T-helper 1 cell (primary cell): ENCODE measurements at places on chromosomes 1 and 21.

DNA sequence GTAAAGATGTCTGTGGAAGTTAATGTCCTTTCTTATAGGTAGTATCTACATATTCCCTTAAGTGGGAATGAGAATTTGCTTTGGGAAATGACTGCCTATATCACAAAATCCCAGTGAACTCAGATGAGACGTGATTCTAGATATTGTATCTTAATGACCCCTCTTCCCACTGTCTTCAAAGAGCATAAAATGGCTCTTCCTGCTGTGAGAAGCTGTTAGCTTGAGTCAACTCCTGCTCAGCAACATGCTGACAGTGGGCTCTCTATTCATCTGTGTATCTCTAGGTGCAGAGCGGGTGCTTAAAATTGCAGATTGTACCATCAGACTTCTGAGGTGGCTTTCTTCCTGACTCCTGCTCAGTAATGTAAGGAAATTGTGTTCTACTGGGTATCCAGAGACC is 100.6 kb downstream of the SPAG17 start:
- no peak for DNase-seq

- DNase-seq = no peak
Observed at GRCh38 chr21:33619726-33620125, 21.8 kb downstream of the CRYZL1 start.

DNA sequence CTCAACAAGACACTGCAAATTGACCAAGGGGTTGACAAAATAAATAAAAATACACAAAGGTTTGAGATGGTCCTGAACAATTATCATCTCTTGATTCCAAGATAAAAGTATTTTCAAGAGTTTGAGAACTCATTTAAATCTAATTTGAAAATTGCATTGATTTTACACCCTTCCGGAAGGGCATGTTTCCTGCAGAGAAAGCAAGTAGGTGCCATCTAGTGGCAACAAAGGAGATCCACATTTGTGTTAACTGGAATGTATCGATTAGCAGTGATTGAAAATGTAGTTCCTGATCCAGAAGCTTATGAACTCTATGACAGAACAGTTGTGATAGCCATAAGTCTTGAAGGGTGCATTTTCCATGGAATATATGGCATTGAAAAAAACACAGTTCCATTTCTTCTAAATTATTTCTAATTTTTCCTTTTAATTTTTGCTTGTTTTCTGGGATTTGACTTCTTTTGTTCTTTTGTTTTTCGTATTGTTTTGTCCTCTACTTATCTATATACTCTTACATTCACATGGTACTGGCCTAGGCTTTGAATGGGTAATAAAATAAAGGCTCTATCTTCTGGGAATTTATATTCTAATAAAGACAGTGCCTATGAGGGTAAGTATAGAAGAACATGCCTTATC is 143.7 kb downstream of the DNM3 start:
- no peak for DNase-seq

GRCh38 chr1:34013958-34014737 is 150.3 kb downstream of the HMGB4 start:
- DNase-seq = no peak

DNA sequence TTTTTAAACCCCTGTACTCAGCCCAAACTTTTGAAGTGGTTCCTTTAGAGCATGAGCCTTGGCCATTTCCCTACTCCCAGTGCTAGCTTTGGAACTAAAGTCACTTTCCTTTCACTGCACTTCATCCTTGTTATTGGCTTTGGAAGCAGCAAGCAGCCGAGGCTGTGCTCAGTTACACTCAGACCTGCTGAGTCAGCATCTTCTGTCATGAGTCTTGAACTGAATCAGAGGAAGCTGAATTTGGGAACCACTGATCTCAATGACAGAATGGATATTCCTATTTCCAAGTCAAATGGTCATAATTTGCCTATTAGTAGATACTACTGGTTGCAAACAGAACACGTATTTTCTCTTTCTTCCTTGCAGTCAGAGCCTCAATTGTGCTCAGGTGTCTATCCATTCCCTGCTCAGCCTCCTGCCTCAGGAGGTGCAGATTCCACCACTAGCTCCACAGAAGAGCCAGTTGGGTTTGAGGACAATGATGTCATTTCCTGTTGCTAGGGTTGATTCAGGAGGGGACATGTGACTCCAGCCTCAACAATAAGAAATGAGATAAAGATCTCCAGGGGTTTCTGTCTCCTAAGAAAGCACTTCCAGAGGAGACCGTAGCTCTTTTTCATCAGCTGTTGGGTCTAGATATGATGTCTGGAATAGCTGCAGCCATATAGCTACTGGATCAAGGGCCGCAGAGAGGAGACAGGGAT is 44.9 kb upstream of the NTPCR start:
- no peak for DNase-seq

DNA sequence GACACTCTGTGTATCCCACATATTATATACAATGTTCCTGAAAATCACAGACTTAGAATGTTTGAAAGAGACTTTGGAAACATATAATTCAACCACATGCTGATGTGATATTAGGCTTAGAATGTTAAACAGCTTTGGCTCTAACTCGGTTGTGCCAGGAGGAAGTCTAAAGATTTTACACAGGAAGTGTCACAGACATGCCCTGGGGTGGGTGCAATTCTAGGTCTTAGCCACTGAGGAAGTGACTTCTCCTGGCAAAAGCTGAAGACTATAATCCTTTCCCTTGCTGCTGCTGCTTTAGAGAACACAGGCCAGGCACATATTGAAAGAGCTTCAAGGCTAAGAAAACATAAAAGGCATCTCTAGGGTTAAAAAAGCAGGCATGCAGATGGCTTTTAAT is 51.0 kb downstream of the RPL5 start:
- peak; percentile 29 for DNase-seq

DNA sequence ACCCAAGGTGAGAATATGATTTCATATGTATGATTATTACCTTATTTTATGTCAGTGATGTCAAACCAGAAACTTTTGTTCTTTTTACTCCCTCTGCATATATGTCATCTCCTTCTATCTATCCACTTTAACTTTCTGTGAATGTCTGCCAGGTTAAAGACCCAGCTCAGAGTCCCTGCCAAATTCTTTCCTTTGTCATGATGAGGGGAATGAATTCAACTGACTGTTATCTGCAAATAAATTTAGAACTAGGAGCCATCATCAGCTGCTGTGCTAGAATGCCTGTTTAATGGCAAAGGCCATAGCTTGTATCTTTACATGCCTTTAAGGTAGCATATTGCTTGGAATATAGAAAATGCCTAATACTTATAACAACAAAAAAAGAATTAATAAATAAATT is 815.6 kb upstream of the NEGR1 start:
- DNase-seq = no peak

GRCh38 chr1:234638832-234639799 is 29.1 kb upstream of the IRF2BP2 start:
- no peak for DNase-seq

- no peak for DNase-seq
Observed at GRCh38 chr1:147504801-147505311, 36.4 kb upstream of the BCL9 start.

GRCh38 chr1:87106144-87106543 is 191.7 kb downstream of the HS2ST1 start:
- no peak for DNase-seq

DNA sequence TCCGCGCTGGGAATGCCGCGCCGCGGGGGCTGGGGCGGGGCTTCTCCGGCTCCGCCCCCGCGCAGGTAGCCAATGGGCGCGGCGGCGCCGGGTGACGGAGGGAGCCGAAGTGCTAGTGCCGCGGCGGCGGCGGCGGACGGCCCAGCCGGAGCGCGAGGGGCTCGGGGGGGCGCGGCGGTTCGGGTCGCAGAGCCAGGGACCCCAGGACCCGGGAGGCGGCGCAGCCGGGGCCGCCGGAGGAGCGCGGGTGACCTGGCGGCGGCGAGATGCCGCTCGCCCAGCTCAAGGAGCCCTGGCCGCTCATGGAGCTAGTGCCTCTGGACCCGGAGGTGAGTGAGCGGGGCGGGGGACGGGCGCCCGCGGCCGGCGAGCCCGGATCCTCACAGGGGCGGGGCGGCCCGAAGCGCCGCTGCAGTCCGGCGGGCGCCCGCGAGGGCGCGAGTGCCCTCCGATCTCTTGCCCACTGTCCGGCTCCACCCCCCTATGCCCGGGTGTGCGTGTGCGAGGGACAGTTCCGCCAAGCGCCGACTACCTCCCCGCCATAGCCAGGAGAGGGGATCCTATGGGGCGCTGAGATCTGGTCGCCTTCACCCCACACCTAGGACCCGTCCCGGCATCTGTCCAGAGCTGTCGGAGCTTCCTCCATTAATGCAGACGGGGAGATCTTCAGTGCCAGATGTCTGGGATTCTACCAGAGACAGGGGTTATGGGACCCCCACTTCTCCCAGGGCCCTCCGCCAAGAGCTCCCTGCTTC is at the start of gene RPS6KA1:
RPS6KA1 (plus strand) TSS at position 107 of the 755 bp plus-strand sequence; CDS start at position 267, 160 bp downstream.
- DNase-seq = peak; percentile 54

DNA sequence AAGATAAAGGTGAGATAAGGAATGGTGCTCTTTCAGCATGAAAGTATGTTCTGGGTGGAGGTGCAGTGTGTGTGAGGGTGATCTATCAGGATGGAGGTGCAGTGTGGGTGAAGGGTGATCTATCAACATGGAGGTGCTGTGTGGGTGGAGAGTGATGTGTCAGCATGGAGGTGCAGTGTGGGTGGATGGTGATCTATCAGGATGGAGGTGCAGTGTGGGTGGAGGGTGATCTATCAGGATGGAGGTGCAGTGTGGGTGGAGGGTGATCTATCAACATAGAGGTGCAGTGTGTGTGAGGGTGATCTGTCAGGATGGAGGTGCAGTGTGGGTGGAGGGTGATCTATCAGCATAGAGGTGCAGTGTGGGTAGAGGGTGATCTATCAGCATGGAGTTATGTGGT is 12.3 kb upstream of the MAP10 start:
- DNase-seq = no peak

- no peak for DNase-seq
Observed at GRCh38 chr1:18608534-18608933, 22.1 kb upstream of the PAX7 start.

DNA sequence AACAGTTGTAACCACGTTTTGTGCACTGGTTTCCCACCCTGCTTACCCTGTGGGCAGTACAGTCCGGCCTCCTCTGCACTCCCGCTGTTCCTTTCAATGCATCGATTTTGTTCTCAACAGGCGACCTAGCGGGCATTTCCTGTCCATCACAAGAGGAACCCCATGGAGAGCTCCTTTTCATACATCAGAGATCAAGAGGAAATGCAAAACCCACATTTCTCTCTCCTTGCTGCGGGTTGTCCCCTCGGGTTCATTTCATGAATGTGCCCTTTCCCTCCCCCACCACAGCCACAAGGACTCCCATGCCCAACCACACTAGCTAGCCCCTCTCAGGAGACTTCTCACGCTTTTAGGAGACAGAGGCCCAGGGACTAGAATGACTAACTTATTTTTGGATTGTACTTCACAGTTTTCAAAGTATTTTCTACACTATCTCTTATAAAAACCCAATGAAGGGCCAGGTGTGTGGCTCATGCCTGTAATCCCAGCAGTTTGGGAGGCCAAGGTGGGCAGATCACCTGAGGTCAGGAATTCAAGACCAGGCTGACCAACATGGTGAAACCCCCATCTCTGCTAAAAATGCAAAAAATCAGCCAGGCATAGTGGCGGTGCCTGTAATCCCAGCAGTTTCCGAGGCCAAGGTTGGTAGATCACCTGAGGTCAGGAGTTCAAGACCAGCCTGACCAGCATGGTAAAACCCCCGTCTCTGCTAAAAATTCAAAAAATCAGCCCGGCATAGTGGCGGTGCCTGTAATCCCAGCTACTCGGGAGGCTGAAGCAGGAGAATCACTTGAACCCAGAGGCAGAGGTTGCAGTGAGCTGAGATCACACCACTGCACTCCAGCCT is 18.4 kb downstream of the ATP1A4 start:
- no peak for DNase-seq

DNA sequence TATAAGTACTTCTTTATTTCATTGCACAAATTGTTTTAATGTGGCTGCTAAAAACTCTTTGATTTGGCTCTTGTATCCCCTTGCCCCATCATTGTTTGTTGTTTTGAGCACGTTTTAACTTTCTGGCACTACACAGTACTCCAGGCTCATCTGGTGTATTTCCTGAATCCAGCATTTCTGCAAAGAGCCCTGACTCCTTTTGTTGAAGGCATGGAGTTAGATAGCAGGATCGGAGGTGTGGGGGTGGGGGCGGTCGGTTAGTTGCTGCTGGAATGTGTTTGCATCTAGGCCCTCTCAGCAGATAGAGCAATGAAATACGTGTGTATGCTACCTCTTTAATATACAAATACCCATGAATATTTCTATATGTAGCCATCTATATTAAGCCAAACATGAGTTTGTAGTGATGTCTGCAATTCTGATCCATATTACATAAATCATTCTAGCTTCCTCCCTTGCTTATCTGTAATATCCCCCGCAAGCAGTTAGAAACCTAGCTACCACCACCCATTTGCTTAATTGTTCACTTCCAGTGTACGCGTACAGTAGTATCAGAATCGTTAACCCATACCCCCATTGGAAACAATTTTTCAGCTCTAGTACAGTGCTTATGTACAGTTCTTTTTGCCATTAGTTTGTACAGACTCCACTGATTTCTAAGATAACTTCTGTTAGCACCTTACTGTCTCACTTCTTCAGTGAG is 106.0 kb downstream of the NOS1AP start:
- DNase-seq = no peak

DNA sequence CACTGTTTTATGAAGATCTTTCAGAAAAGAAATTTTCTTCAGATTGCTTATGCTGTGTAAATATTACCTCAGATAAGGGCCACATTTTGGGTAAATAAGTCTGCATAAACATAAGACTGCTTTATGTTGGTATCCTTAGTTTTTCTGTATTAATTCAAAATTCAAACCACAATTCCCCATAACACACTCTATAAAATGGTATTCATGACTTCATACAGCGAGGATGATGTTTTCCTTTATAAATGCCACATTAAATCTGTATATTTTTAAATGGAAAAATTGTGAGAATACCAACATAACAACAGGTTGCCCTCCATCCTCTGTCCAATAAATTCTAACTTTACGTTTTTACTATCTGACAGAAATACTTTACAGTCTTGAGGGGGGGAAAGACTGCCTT is 248.7 kb upstream of the CXADR start:
- DNase-seq = no peak

GRCh38 chr1:146035048-146035423 is 13.5 kb upstream of the HJV start:
- no peak for DNase-seq

DNA sequence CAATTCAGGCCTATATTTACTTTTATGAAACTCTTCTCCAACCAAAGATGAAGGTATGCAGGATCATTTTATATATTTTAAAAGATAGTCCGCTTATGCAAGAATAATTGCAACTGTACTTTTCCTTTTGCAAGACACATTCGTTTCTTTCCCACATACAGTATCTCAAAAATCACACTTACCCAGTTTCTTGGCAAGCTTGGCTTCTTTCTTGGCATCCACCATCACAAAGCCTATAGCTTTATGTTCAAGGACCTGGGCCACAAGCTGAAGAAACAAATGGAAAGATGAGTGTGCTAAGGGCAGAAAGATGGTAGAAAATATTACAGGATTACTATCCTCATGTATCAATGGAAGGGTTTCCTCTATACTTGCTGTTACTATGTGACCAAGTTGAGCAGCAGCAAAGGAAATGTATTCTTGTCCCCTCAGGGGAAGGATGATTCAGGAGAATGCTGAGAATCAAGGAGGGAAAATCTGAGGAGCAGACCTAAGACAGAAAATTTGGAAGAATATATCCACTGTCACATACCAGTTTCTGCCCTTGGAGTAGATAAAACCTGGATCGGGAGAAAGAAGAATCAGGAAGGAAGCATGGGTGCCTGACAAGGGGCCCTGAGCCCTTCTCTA is 23.8 kb downstream of the CASQ2 start:
- DNase-seq = no peak
